ENCODE measurements at places on chromosomes 7 and 10.

DNA sequence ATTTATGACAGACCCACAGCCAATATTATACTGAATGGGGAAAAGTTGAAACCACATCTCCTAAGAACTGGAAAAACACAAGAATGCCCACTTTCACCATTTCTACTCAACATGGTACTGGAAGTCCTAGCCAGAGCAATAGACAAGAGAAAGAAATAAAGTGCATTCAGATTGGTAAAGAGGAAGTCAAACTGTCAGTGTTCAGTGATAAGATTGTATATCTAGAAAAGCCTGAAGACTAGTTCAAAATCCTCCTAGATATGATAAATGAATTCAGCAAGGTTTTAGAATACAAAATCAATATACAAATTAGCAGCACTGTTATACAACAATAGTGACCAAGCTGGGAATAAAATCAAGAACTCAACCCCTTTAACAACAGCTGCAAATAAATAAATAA lies 6.9 kb upstream of the ZNF138 start:
- H3K36me3 ChIP-seq: no peaks in the 10 kb centered on the region
- H3K4me1 ChIP-seq: no peaks in the 10 kb centered on the region
- no peak overlapping the region for H3K4me3 ChIP-seq
- no peaks in the 10 kb centered on the region for H3K27me3 ChIP-seq

GRCh38 chr10:17049195-17049594 lies 80.4 kb downstream of the CUBN start:
- H3K4me1 ChIP-seq: no peaks in the 10 kb centered on the region
- H3K27ac ChIP-seq: no peak overlapping the region
- no peaks in the 10 kb centered on the region for H3K27me3 ChIP-seq
- H3K4me3 ChIP-seq: no peak overlapping the region
- no peak for DNase-seq
- H3K36me3 ChIP-seq: no peaks in the 10 kb centered on the region

- H3K27me3 ChIP-seq: no peaks in the 10 kb centered on the region
- H3K4me1 ChIP-seq: no peaks in the 10 kb centered on the region
- no peak overlapping the region for H3K27ac ChIP-seq
- no peaks in the 10 kb centered on the region for H3K36me3 ChIP-seq
Measured at GRCh38 chr10:48557511-48558123, 47.3 kb downstream of the ARHGAP22 start.

DNA sequence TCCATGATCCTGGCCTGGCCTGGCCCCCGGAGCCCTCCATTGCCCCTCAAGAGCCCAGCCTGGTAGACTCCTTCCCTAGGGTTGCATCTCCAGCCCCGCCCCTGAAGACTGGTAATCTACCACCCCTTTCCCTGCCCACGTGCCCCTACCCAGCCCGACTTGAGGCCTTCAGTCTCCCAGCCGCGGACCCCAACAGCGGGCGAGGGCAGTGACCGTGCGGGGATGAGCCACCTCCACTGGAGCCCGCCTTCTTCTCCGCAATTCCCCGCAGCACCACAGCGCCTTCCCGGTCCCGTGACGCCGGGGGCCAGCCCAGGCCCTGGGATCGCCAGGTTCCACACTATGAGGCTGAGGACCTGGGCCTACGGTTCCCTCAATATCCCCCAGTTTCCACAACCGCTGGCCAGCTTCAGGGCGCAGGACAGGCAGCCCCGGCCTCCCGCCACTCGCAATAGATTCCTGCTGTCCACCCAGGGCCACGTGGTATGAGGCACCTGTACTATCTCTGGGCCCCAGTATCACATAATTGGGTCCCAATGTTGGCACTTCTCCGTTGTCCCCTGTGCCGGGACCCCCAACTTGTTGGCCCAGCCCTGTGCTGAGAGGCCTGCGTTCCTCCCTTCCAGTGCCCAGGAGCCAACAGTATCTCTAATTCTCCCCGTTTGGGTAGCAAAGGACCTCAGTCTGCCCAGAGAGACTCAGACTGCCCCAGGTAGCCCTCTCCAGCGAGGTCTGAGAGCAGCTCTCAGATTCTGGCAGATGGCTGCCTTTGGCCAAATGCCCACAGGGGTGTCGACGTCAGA lies 1.1 kb upstream of the GPRIN2 start:
- no peak overlapping the region for H3K27ac ChIP-seq
- peak; percentile 58 for DNase-seq
- H3K4me3 ChIP-seq: no peak overlapping the region
- H3K36me3 ChIP-seq: no peaks in the 10 kb centered on the region
- no peaks in the 10 kb centered on the region for H3K27me3 ChIP-seq

DNA sequence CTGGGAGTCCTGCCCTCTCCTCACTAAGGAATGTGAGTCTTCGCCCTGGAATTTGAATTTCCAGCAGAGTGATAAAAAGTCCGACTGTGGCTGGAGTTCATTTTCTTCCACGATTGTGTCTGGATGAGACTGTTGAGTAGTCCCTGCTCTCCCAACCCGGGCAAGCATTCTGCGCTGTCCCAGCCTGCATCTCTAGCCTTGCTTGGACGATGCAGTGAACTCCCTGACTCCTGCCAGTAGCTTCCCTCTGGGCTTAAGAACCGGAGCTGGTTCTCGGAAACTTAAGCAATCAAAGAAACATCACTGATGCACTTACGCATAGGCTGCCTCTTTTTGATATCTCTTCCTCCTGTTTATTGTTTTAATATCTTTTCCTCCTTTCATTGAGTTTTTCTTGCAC lies 116.0 kb upstream of the FZD8 start:
- no peak overlapping the region for H3K27ac ChIP-seq
- no peaks in the 10 kb centered on the region for H3K27me3 ChIP-seq
- no peaks in the 10 kb centered on the region for H3K4me1 ChIP-seq
- DNase-seq: no peak

DNA sequence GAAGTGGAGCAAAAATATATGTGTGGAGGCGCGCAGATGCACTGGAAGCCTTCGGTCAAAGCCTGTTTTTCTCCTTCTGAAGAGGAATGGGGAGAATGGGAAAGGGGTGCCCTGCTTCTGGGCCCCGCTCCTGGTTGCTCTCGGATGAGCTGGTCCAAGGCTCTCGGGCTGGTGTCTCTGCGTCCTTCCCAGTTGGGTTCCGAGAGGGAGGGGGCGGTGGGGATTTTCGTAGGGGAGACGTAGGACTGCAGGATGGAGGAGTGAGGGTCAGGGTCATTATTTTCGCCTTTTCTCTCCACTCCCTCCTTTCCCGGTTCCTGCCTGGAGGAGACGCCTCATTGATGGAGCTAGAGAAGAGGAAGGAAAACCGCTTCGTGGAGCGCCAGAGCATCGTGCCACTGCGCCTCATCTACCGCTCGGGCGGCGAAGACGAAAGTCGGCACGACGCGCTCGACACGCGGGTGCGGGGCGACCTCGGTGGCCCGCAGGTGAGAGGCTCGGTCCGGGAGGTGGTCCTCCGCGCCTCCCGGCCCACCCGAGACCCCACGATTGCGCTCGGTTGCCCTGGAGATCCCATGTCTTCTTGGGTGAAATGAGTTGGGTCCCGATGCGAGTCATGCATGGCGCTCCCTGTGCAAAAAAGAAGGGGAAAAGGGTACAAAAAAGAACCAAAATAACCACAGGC lies 790 bp downstream of the ADAM22 start:
- H3K4me3 ChIP-seq: peak overlapping the region; percentile 78
- DNase-seq: no peak
- peaks cover 8% of the 10 kb centered on the region for H3K4me1 ChIP-seq
- H3K27me3 ChIP-seq: no peaks in the 10 kb centered on the region
- no peak overlapping the region for H3K27ac ChIP-seq

DNA sequence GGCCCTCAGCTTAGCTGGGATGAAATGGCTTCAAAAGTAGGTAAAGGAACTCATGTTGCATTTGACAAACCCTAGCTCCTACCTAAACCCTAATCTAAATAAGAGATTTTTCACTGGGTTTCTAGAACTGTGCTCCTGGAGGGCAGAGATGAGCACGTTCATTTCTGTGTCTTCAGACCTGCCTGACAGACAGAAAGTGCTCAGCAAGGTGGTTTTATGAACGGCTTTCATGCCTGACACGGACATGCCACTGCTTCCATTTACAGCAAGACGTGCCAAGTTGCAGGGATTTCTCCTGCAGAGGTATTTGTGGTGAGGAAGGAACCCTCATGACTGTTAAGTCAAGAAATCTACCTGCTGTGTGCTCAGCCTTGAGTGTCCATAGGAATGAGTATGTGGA lies 83.5 kb upstream of the KMT2C start:
- H3K4me1 ChIP-seq: no peaks in the 10 kb centered on the region
- no peak for DNase-seq
- H3K36me3 ChIP-seq: no peaks in the 10 kb centered on the region
- H3K27ac ChIP-seq: no peak overlapping the region
- H3K4me3 ChIP-seq: no peak overlapping the region
- no peaks in the 10 kb centered on the region for H3K27me3 ChIP-seq

DNA sequence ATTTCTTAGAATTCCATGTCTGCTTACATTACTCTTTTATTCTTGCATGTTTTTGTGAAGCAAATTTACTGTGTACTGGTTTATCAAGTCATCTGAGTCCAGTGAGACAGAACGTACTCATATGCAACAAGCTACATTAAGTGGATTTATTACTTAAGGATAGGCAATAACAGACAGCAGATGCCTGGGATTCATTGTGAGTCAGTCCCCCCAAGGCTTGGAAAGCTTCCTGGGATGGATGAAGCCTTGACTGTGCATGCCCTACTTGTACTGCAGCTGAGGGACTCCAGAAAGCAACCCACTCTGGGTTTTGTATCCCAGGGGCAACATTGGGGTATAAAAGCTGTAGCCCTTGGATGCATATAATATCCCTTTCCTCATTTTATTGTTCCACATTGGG lies 113.4 kb upstream of the RAB18 start:
- DNase-seq: no peak
- no peak overlapping the region for H3K27ac ChIP-seq
- H3K36me3 ChIP-seq: no peaks in the 10 kb centered on the region

DNA sequence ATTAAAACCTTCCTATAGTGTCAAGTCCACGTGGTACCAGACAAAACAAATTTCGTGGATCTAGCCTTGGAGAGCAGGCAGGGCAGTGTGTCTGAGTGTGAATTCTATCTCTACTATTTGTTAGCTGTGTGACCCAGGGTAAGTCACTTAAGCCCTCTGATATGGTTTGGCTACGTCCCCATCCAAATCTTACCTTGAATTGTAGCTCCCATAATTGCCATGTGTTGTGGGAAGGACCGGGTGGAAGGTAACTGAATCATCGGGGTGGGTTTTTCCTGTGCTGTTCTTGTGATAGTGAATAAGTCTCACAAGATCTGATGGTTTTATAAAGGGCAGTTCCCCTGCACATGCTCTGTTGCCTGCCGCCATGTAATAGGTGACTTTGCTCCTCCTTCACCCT lies 2.8 kb upstream of the NPFFR1 start:
- H3K4me1 ChIP-seq: peaks cover 6% of the 10 kb centered on the region
- peaks cover 15% of the 10 kb centered on the region for H3K27me3 ChIP-seq
- no peak for DNase-seq
- H3K27ac ChIP-seq: no peak overlapping the region
- H3K36me3 ChIP-seq: no peaks in the 10 kb centered on the region
- no peak overlapping the region for H3K4me3 ChIP-seq

DNA sequence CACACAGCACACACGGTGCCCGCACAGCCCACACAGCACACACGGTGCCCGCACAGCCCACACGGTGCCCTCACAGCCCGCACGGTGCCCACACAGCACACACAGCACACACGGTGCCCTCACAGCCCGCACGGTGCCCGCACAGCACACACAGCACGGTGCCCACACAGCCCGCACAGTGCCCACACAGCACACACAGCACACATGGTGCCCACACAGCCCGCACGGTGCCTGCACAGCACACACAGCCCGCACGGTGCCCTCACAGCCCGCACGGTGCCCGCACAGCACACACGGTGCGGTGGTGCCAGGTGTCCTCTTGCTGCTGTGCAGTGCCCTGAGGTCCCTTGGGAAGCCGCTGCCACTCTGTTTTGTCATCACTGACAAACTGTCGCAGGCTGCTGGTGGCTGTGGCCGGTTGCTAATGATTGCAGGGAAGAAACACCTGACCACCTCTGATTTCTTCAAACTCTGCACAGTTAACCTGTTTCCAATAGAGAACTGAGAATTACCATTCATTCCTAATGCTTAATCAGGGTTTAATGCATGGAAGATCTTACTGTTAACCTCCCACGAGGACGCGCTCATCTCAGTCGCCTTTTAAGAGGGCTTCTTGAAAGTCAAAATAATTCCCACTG lies 66.9 kb downstream of the GLRX3 start:
- H3K27ac ChIP-seq: no peak overlapping the region
- no peaks in the 10 kb centered on the region for H3K36me3 ChIP-seq
- no peak for DNase-seq
- no peaks in the 10 kb centered on the region for H3K27me3 ChIP-seq
- H3K4me1 ChIP-seq: no peaks in the 10 kb centered on the region

- H3K36me3 ChIP-seq: no peaks in the 10 kb centered on the region
- no peaks in the 10 kb centered on the region for H3K27me3 ChIP-seq
- H3K4me1 ChIP-seq: no peaks in the 10 kb centered on the region
- H3K4me3 ChIP-seq: no peak overlapping the region
- no peak overlapping the region for H3K27ac ChIP-seq
- no peak for DNase-seq
Measured at GRCh38 chr7:55017841-55018240, 976 bp upstream of the EGFR start.

DNA sequence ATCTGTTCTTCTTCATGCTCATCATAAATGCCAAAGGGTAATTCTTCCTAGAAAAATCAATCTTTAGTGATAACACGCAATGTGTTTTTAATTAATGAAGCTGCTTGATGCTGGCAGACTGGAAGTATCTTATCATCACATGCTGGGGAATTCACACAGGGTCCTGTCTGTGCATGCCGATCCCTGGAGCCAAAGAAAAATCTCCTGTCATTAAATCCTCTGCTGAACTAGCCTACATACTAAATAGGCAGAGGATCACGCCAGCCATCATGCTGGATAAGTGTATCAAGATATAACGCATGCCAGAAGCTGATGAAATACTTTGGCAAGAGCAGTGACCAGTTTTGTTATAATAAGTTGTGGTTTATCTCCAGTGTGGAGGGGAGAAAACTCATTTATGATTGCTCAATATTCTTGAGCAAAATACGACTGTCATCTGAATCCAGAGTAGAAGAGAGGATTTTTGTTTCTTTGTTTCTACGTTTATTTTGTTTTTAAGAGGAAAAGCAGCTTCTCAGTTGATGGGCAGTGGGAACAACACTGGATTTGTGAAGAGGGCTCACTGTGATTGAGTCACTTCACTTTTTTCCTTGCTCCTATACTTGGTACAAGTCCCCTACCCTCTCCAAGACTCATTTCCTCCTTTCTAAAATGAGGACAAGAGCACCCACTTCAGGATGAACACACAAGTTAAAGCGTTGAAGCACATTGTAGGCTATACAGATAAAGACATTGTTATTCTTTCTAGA lies 649.1 kb downstream of the TNS3 start:
- no peak overlapping the region for H3K27ac ChIP-seq
- no peak overlapping the region for H3K4me3 ChIP-seq
- H3K36me3 ChIP-seq: no peaks in the 10 kb centered on the region
- DNase-seq: no peak

GRCh38 chr7:149460493-149461277 lies at the start of gene ZNF777:
Gene ZNF777, minus strand, starts transcription at chr7:149461062. Its CDS starts 5,040 bp downstream, at chr7:149456022.
- H3K36me3 ChIP-seq: no peaks in the 10 kb centered on the region
- peaks cover 15% of the 10 kb centered on the region for H3K4me1 ChIP-seq
- H3K27ac ChIP-seq: peak within 1 kb of the TSS; percentile 79
- H3K27me3 ChIP-seq: no peaks in the 10 kb centered on the region

Measured in Peyer's patch (tissue), 4 donors.